ENCODE measurements at places on chromosomes 11 and 22.
A peak's percentile ranks its signal among the peaks of the same experiment; 100 is the strongest.

GRCh38 chr11:44698252-44698912 lies 28.4 kb upstream of the TSPAN18 start:
- ATAC-seq = no peak

DNA sequence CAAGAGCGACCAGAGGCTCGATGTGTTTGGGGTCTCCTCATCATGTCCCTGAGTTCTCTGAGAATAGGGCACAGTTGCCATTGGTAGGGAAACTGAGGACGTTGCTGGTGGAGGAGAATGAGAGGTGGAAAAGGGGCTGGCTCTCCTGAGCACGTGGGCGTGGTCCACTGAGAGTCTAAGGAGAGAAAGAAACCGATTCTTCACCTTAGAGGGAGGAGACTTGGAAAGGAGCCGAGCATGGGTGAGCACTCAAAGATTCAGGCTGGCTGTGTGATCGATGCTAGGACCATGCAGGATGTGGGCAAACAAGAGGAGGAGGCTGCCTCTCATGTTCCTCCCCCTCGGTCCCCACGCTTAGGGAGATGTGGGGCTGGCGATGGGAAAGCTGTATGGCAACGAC lies 19.8 kb upstream of the TLCD5 start:
- ATAC-seq = peak; percentile 16

DNA sequence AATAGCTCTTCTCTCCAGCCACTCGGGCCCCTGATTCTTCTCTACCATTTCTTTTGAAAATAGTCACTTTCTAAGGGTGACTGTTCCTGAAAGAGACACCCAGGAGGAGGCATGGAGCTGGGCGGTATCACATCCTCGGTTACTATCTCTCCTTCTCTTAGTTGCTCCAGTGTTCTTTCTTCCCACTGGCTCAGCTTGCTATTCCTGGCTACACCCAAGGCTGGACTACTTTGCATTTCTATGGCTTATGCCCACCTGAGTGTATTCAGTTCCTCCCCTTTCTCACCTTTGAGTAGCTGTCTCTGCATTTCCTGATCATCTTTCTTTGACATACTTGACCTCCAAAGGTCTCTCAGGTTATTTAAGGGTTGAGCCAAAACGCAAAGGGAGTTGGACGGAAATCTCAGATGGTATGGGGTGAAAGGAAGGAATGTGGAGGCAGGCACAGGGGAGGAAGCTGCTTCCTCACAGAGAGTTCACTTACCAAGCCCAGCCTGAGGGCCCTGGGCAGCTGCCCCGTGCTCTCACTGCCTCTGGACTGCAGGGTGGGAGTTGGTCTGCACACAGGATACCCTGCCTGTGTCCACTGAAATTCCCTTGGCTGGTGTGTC lies 155.7 kb downstream of the SNX19 start:
- ATAC-seq = no peak

- no peak for ATAC-seq
Measured at GRCh38 chr11:102147015-102147414, 36.8 kb downstream of the YAP1 start.

DNA sequence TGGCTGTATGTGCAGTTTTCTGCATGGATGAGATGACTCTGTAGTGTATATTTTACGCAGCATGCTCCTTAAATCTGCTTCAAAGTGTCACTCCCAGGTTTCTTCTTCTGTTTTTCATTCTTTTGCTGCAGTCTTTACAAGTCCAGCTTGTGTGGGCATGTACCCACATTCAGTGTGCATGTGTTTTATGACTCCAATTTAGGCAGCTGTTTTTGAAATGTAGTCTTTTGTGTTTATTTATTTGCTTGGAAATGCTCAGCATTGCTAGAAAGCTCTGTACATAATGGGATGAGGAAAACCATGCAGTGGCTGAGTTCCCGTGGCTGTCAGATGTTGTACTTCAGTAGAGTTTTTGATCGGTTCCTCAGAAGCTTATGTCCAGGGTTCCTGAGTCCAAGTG lies 138.5 kb downstream of the ARHGAP42 start:
- ATAC-seq = no peak

GRCh38 chr11:7849018-7849417 lies 52.3 kb upstream of the OR5P2 start:
- ATAC-seq = no peak

GRCh38 chr22:42961810-42962209 lies 53.1 kb downstream of the PACSIN2 start:
- ATAC-seq = peak; percentile 24

GRCh38 chr22:32920032-32920628 lies 118.6 kb downstream of the TIMP3 start:
- no peak for ATAC-seq

- peak; percentile 33 for ATAC-seq
Measured at GRCh38 chr11:62148271-62148980, 24.6 kb downstream of the INCENP start.

DNA sequence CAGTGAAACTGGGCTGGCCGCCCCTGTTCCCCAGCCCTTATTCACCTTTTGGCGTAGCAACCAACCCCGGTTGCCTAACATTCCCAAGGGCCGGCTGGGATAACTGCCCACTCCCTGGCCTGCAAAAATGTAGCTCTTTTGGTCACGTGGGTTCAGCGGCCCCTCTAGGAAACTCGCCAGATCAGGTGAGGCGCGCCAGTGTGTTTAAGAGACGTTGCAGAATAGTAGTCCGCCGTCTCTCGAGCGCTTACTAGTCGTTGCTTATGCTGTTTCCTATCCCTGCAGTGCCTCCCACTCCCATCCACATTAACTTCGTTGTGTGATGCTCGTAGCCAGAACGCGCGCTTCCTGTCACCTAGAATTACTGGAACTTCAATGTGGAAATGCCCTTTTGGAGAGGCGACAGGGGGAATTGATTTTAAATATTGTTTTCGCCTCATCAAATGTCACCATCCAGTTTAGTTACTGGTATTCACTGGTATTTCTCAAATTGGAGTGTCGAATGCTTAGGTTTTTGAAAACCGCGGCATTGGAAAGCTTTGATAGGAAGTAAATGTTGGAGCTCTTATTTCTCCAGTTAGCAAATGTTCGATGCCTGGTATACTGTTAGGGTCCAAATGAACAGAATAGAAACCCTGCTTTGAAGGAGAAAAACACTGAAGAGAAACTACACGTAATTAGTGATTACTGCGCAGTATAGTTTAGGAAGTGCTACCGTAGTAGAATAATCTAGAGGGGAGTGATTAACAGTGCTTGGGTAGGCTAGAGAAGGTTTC lies 823 bp downstream of the CEP57 start:
- ATAC-seq = peak; percentile 15
